ENCODE measurements at places on chromosomes 7 and 10.

GRCh38 chr10:72407471-72407870 is 52.8 kb upstream of the DNAJB12 start:
- no peak overlapping the region for H3K4me3 ChIP-seq
- H3K36me3 ChIP-seq: peaks cover 3% of the 10 kb centered on the region
- no peaks in the 10 kb centered on the region for H3K4me1 ChIP-seq
- DNase-seq: no peak
- no peak overlapping the region for H3K27ac ChIP-seq

- no peak for DNase-seq
- peaks cover 15% of the 10 kb centered on the region for H3K4me1 ChIP-seq
- peaks cover 9% of the 10 kb centered on the region for H3K36me3 ChIP-seq
- H3K27ac ChIP-seq: no peak overlapping the region
These were observed 234.8 kb downstream of the TRIL start for GRCh38 chr7:28723336-28723735.

DNA sequence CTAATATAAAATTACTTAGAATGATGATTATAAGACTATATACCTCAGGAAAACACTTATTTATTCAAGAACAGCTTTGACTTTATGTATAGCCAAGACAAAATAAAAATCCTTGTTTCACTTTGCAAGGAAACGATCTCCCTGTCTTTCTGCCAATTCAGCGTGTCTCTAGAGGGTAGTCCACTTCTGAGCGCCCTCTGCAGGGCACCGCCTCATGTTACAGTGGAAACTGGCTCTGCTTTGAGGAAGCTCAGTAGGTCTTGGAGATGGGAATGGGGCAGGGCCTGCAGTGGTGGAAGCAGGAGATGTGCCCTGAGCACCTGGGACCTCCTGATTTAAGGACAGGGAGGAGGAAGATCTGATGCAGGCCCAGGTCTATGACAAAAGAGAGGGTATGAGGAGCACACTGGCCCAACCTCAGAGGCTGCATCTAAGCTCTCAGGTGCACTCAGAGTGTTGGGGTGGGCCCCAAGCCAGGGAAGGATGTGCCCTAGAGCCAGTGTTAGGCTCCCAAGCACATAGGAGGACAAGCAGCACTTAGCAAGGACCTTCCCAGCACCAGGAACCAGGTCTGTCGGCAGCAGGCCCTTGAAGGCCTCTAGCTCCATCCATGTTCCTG is 481.0 kb downstream of the TNS3 start:
- no peaks in the 10 kb centered on the region for H3K27me3 ChIP-seq
- no peak overlapping the region for H3K27ac ChIP-seq
- H3K4me1 ChIP-seq: peaks cover 8% of the 10 kb centered on the region
- H3K4me3 ChIP-seq: no peak overlapping the region
- DNase-seq: no peak
- H3K36me3 ChIP-seq: peaks cover 4% of the 10 kb centered on the region

DNA sequence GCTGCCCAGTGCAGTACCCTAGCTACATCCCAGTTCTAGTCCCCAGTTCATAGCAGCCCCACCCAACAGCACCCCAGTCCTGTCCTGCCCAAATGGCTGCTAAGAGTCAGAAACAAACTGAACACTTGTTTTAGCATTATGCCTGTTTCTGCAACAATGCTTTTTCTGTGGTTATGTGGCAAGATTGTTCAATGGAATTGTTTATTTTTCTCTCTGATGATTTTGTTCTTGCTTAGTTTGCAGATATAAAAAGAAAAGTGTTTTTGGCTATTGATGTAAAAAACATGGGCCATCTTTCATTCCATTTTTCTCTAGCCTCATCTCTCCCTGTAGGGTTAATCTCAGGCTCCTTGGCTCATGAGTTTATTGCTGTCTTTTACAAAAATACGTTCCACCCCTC is 42.5 kb downstream of the LRRC4 start:
- peaks cover 13% of the 10 kb centered on the region for H3K4me1 ChIP-seq
- no peak overlapping the region for H3K27ac ChIP-seq
- no peaks in the 10 kb centered on the region for H3K27me3 ChIP-seq
- no peak overlapping the region for H3K4me3 ChIP-seq
- no peak for DNase-seq

- no peak overlapping the region for H3K4me3 ChIP-seq
- no peaks in the 10 kb centered on the region for H3K27me3 ChIP-seq
- peaks cover 12% of the 10 kb centered on the region for H3K4me1 ChIP-seq
- H3K27ac ChIP-seq: no peak overlapping the region
These were observed 31.9 kb downstream of the ANXA11 start for GRCh38 chr10:80173466-80173865.

- H3K4me3 ChIP-seq: no peak overlapping the region
- no peaks in the 10 kb centered on the region for H3K36me3 ChIP-seq
- peaks cover 6% of the 10 kb centered on the region for H3K4me1 ChIP-seq
These were observed 92.2 kb upstream of the DKK1 start for GRCh38 chr10:52221923-52222322.

DNA sequence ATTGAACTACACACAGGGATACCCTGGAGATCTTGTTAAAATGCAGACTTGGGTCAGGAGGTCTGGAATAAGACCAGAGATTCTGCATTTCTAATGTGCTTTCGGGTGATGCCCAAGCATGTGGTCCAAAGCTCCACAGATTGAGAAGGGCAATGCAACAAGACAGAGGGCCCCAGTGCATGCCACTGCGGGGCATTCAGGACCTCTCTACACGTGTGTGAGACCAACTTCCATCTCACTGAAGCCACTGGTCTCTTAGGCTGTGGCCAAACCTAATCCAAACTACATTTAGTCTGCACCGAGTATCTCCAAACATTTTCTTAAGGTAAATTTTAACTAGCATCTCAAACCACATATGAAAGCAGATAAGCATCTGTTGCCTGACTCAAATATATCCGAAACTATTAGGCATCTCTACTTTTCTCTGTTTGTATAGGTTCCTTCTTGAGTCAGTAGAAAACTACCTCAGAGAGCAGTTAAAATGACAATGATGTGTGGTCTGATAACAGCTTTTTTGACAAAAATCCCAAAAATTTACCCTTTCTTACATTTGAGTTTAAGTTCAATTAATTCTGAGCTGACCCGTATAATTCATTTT is 107.5 kb downstream of the ELMO1 start:
- no peaks in the 10 kb centered on the region for H3K36me3 ChIP-seq
- DNase-seq: no peak
- H3K27ac ChIP-seq: no peak overlapping the region
- no peak overlapping the region for H3K4me3 ChIP-seq

GRCh38 chr7:18234519-18234918 is 206.9 kb upstream of the PRPS1L1 start:
- no peaks in the 10 kb centered on the region for H3K4me1 ChIP-seq
- no peak overlapping the region for H3K27ac ChIP-seq
- no peak overlapping the region for H3K4me3 ChIP-seq
- no peak for DNase-seq
- peaks cover 2% of the 10 kb centered on the region for H3K36me3 ChIP-seq
- peaks cover 10% of the 10 kb centered on the region for H3K27me3 ChIP-seq

- H3K36me3 ChIP-seq: no peaks in the 10 kb centered on the region
- H3K4me3 ChIP-seq: no peak within 1 kb of the TSS
- H3K4me1 ChIP-seq: peaks cover 14% of the 10 kb centered on the region
These were observed at the start of gene CLCN1 for GRCh38 chr7:143315776-143316175. CLCN1 (plus strand) TSS chr7:143316111; CDS start chr7:143316213, 102 bp downstream.

DNA sequence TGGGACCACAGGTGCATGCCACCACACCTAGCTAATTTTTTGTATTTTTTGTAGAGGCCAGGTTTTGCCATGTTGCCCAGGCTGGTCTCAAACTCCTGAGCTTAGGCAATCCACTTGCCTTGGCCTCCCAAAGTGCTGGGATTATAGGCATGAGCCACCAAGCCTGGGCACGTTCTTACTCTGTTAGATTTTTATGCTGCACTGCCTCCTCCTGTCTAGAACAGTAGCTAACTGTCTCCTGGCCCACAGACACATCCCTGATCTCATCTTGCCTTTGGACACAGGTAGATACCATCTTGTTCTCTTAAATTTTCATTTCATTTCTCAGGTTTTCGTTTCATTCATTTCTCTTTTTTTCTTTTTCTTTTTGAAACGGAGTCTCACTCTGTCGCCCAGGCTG is 41.1 kb downstream of the BLVRA start:
- no peak overlapping the region for H3K4me3 ChIP-seq
- no peaks in the 10 kb centered on the region for H3K4me1 ChIP-seq
- no peak for DNase-seq
- peaks cover 21% of the 10 kb centered on the region for H3K36me3 ChIP-seq
- no peaks in the 10 kb centered on the region for H3K27me3 ChIP-seq
- H3K27ac ChIP-seq: no peak overlapping the region

- H3K4me3 ChIP-seq: no peak overlapping the region
- H3K4me1 ChIP-seq: peaks cover 19% of the 10 kb centered on the region
- H3K27ac ChIP-seq: no peak overlapping the region
- no peaks in the 10 kb centered on the region for H3K36me3 ChIP-seq
- no peak for DNase-seq
These were observed 201.2 kb downstream of the PTN start for GRCh38 chr7:137142376-137142775.

DNA sequence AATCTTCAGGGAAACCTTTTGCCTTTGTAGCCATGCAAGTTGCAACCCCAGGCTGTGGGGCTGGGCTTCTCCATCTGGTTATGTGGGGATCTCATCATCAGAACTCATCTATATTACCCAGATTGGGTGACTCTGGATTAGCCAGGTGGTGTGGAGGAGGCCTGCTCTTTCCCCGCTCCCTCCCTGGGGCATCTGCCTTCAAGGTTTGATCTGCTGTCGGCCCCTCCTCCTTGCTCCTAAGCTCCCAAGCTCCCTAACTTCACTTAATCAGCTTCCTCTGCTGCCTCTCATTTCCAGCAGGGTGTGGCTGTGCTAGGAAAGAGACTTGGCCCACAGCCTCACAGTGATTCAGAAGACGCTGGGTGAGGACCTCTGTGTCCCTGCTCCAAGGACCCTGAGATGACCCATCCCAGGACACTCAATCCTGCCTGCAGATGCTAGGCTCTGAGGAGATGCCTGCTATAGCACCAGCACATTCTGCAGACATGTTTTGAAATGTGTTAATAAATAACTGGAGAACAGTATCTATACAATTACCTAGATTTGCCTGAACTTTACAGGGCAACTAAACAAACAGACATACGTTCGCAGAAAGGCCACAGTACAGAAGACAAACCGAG is 392.1 kb upstream of the PODXL start:
- no peak overlapping the region for H3K4me3 ChIP-seq
- no peak for DNase-seq
- H3K27ac ChIP-seq: no peak overlapping the region
- peaks cover 2% of the 10 kb centered on the region for H3K36me3 ChIP-seq
- peaks cover 57% of the 10 kb centered on the region for H3K4me1 ChIP-seq

GRCh38 chr7:100830396-100830795 is 3.1 kb upstream of the EPHB4 start:
- no peak for DNase-seq
- no peaks in the 10 kb centered on the region for H3K27me3 ChIP-seq
- no peak overlapping the region for H3K27ac ChIP-seq
- H3K36me3 ChIP-seq: no peaks in the 10 kb centered on the region
- peaks cover 21% of the 10 kb centered on the region for H3K4me1 ChIP-seq

DNA sequence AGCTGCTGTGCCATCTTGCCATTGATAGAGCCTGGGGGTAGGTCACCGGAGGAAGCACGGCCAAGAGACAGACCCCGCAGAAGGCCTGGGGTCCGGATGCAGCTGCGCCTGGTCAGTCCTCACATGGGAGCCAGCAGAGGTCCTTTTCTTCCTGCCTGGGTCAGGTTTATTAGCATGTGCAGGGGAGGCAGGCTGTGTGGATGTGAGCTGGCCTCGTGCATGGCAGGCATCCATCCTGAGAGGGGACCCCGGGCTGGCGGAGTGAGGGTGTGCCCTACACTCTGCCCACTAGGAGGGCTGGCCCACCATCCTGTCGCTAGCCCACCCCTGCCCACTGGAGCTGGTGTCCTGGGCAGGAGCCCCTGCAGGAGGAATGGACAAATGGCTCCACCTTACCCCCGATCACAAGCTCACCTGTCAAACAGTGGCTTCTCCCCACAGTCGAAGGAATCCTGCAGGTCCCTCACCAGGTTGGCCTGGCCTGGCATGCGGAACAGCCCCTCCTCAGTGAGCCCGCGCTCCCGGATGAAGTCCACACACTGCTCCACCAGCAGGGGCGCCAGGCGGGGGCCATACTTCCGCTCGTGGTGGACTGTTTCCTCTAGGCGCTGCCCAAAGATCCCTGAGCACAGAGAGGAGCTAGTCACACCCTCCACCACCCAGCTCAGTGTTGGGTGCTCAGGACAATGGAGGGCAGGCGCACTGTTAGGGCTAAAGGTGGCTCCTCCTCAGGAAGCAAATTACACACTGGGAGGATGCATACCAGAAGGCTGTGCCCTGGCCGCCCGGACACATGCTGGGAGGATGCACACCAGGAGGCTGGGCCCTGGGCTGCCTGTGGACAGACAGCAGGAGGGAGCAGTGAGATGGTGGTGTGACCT is 145.4 kb downstream of the ARHGAP22 start:
- no peak overlapping the region for H3K27ac ChIP-seq
- H3K4me3 ChIP-seq: no peak overlapping the region
- H3K36me3 ChIP-seq: no peaks in the 10 kb centered on the region
- no peaks in the 10 kb centered on the region for H3K27me3 ChIP-seq
- peaks cover 14% of the 10 kb centered on the region for H3K4me1 ChIP-seq

DNA sequence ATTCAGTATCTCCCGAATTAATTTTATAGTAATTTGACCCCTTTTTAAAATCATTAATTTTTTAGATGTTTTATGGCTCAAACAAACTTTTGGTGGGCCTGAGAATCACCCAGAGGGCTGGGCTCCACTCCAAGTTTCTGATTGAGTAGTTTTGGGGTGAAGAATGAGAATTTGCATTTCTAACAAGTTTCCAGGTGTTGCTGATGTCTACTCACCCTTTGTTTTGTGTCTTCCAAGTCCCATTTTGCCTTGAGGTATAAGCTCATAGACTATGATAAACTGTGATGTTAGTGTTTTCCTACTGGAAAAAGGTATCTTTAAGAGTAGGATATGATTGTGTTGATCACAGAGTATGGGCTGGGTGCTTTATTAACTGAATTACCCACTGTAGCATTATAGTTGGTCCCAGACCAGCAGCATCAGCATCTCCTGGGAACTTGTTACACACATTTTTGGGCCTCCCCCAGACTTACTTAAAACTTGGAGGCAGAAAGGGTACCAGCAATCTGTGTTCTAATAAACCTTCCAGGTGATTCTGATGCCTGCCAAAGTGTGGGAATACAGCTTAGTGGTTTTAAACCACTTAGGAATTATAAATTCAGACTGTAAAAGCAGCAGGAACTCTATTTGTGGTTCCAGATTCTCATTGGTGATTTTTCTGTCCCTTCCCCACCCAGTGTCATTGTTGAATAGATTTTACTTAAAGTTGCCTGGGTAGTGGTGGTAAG is 19.1 kb downstream of the ZNRF2 start:
- no peaks in the 10 kb centered on the region for H3K27me3 ChIP-seq
- H3K27ac ChIP-seq: no peak overlapping the region
- DNase-seq: no peak

All from chondrocyte (in vitro differentiated cells).